NCI-H1417 treated with DMSO at 0.1 percent for 48 hours (cell line): ENCODE measurements at places on chromosomes 6 and 20.
A peak's percentile ranks its signal among the peaks of the same experiment; 100 is the strongest.

DNA sequence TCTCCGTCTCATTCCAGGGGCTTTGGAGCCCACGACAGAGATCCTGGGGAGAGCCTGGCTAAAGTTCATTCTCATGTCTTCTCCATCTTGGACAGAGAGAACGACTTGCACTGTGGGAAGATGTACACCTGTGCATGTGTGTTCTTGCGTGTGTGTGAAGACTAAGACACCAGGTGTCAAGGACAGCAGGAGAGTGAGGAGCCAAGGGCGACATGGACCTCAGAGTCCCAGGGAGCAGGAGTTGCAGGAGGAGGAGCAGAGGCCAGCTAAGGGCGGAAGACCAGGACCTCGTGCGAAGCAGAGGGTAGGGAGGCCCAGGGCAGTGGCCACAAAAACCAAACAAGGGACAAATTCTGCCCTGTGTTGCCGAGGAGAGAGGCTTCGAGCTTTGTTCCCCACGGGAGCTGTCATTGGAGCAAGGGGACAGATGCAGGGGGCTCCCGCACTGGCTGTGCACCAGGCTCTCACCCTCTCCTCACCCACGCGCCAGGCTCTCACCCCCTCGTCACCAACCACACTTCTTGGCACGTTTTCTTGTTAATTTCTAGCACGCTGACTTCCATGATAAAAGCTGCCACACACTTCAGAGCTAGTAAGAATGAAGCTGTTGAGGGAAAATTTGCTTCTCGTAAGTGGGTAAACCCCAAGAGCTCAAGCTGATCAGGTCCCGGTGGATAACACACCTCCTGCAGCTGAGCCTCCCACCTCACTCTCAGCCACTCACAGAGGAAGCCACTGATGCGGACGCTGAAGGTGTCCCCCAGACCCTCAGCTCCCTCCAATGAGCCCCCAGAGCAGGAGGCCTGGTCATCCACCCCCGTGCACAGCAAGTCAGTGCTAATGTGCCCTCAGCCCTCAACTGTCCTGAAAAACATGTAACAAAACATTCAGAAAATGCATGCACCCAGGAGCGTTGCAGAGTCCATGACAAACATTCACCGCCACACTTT, 62.6 kb downstream of the DLL1 start:
- DNase-seq = no peak

DNA sequence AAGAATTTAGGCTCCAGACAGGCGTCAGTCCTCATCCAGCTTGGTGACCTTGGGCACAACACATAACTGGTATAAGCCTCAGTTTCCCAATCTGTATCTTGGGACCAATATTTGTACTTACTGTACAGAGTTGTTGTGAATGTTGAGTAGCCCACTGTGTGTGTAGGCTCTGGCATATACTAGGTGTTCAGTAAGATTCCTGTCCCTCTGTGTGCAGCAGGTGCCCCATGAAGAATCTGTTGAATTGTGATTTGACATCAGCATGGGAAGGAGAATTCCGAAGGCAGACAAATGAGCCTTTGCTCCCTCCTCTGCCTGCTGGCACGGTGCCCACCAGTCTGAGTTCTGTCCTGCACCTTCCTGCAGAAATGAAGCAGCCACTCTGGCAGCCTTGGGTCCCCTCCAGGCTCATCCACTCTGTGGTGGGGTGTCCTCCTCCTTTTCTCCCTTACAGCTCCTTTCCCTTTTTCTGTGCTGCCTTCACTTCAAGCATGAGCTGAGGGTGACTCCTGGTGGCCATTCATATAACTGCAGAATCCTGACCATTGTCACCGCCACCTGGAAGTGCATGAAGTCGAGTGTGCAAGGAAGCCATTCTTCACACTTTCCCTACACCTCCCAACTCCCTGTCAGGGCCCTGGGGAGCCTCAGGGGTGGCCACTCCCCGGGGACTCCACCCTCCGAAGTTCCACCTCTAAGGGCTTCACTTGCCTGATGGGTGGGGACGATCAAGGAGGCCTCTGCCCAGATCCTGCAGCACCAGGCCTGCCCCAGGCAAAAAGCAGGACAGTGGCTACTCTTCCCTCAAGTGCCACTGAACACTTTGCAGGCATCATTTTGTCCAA, 48.2 kb downstream of the MRPL14 start:
- DNase-seq = no peak

- no peak for DNase-seq
Measured at GRCh38 chr6:7781240-7781639, 55.3 kb downstream of the BMP6 start.

DNA sequence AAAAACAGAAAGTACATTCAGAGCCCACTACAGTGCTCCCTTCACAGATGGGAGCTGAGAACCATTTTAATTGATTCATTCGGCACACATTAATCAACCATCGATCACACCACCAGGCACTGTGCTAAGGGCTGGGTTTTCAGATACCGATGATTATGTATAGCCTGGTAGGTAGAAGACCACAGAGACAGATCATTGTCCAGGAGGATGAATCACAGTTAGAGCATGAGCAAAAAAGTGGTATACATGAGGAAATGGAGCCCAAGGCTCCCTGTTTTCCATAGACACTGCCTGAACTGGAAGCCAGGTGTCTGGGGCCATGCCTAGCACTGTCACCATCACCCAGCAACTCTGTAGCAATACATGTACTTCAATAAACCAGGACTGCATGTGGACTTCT, 9.0 kb upstream of the PRDM1 start:
- DNase-seq = no peak

DNA sequence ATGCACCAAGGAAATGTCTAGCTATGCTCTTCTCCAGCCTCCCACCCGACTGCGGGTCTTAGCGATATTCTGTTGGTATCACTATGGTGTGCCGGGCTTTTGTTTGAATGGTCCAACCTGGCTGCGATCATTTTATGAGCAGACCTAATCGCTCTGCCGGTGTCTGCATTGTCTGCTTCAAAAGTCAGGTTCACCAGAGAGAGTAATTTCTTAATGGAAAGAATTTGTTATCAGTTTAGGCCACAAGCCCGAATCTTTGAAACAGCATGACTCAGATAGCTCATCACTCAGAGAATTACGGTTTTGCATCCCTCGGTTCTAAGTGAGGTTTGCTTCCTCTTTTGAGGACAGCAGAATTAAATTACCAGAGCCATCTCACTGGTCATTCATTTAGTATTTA, 521.0 kb upstream of the ARID1B start:
- no peak for DNase-seq

GRCh38 chr6:161844804-161845203, 570.9 kb upstream of the AGPAT4 start:
- no peak for DNase-seq

DNA sequence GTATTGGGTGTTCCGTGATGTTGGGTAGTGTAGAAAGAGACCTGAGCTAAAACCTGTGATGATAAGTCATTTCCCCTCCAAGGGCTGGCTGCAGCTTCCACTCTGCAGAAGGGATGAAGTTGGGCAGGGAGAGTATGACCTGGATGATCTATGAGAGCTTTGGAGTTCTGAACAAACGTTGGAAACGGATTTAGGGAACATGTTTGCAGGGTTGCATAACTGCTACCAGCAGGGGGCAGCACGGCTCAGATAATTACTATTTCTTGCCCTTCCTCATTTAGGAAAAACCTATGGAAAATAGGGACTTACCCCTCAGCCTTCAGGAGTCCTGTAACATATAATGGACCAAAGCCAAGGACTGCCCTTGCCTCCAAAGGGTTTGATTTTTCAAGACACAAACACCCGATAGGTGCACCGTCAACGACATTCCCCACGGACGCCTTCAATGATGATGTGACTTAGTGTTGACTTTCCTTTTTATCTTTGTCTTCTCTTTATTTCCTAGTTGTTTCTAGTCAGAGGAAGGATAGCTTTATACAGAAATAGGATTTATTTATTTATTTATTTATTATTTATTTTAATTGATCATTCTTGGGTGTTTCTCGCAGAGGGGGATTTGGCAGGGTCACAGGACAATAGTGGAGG, 164.9 kb upstream of the SASH1 start:
- DNase-seq = no peak

DNA sequence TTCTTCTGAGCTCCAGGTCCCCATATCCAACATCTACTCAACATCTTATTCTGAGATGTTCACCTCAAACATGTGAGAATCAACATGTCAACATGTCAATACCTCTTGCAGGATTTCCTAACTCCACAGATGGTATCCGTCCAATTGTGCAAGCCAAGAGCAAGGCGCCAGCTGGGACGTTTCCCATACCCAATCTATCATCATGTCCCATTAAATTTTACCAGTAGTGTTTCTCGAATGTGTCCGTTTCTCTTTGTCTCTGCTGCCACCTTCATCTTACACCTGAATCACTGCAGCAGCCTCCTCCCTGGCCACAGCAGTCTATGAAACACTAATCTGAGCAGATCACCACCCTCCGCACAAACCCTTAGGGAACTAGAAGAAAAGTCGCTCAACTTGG, 78.0 kb upstream of the RPS6KA2 start:
- DNase-seq = no peak

DNA sequence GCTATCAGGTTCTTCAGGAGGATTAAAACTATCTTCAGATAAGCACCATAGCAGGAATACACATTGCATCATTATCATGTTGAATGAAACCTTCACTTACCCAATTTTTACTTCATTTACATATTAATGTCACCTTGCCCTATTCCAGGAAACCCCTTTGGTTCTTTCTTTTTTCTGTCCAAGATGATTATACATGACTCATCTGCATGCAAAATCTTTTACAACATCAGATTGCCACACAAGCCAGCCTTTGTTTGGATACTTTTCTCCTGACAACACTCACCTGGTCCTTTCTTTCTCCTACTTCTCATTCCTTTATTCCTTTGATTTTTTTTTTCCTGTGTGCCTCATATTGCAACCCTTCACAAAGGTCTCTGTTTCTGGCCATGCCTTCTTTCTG, 200.5 kb upstream of the POU3F2 start:
- DNase-seq = no peak

- peak; percentile 17 for DNase-seq
Measured at GRCh38 chr6:31660381-31661261, at the start of gene C6orf47. TSS of gene C6orf47 (minus strand) at chr6:31660778. CDS start at chr6:31659947, 831 bp downstream.

- no peak for DNase-seq
Measured at GRCh38 chr6:146543211-146543939, at the start of gene RAB32. TSS of gene RAB32 (plus strand) at chr6:146543833. CDS start at chr6:146543872, 39 bp downstream.

- DNase-seq = no peak
Measured at GRCh38 chr6:35419961-35420360, 32.2 kb upstream of the FANCE start.

DNA sequence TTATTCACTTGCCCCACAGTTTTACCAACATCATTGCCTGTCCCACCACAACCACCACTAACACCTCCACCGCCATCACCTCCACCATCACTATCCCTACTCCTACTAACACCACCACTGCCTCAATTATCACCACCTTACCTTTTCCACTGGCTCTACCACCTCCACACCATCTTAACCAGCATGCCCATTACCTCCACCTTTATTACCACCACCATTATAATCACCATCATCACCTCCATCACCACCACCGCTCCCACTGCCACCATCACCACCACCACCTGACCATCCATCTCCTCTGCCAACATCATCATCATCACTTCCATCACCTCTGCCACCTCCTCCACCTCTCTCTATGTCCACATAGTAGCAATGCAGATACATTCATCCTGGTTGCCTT, 90.0 kb downstream of the SNAP25 start:
- no peak for DNase-seq

GRCh38 chr6:158506601-158507000, 53.3 kb upstream of the TMEM181 start:
- DNase-seq = no peak

DNA sequence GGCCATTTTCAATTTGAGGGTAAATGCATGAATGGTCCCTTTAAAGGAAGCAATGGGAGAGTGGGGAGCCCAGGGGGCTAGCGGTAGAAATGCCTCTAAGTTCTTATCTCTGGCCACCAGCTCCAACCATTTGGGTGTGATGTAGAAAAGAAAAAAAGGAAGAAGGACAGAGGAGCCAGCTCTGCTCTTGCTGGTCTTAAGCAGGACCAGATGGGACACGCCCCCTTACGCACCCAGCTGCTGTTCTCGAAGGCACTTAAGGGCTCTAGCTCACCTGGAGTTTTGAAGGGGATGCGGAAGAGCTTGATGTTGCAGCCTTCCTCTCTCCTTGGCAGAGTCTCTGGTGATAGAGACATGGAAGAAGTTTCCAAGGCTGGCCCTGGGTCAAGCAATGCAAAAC, 59.5 kb upstream of the RNF144B start:
- no peak for DNase-seq

DNA sequence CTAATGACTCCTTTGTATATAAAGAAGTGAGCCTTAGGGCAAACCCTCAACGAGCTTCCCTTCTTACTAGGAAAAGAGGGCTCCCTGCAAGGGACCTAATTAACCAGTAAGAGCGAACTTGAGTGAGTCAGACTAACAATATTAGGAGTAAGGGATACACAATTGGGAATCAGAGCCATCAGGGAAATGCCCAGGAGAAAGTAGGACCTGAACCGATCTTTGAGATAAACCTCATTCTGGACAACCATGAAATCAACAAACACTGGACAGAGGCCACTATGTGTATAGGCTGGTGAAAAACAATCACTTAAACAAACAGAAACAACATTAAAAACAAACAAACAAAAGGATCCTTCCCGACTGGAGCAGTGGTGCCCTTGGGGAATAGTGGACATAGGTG, 120.8 kb downstream of the EDN1 start:
- DNase-seq = no peak

DNA sequence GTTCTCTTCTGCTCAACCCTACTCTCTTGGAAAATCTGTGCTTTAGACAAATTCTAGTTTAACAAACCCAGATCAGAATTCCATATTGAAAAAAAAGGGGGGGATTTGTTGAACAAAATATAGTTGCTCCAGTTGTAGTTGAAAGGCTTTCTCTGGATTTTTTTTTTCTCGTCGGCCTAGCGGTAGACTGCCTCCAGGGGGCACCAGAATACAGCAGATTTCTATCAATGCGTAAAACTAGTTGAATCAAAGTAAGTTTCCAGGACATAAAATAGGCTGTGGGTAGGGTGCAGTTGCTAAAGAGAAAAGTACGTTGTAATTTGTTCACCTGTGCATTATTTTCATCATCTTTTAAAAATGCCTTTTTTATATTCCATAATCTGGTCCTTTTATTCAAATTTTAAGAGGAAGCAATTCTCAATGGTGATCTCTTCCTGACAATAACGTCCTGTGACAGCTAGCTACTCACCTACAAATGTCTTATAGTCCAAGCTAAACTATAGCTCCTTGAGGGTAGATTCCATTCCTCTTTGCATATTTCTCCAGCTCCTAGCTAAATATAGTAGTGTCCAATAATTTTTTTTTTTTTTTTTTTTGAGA, 105.4 kb downstream of the PERP start:
- DNase-seq = no peak

- DNase-seq = no peak
Measured at GRCh38 chr6:53854843-53855567, 60.2 kb downstream of the LRRC1 start.
